LNCaP clone FGC (cell line): ENCODE measurements at places on chromosomes 16 and 17.

DNA sequence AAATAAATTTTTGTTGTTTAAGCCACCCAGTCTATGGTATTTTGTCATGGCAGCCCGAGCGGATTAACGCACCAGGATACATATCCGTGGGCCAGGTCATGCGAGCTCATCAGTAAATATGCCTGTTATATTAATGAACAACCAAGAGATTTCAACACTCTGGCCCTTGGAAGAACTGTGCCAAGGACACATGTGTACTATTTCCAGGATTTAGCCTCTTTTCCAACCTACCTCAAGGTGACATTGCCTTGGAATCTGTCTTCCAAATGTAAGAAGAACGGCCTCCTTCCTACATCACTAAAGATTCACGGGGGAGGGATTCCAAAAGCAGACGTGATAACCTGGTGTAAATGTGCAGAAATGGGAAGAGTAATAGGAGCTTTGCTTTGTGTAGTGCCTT, 72.8 kb upstream of the DYNLRB2 start:
- DNase-seq, result no peak

DNA sequence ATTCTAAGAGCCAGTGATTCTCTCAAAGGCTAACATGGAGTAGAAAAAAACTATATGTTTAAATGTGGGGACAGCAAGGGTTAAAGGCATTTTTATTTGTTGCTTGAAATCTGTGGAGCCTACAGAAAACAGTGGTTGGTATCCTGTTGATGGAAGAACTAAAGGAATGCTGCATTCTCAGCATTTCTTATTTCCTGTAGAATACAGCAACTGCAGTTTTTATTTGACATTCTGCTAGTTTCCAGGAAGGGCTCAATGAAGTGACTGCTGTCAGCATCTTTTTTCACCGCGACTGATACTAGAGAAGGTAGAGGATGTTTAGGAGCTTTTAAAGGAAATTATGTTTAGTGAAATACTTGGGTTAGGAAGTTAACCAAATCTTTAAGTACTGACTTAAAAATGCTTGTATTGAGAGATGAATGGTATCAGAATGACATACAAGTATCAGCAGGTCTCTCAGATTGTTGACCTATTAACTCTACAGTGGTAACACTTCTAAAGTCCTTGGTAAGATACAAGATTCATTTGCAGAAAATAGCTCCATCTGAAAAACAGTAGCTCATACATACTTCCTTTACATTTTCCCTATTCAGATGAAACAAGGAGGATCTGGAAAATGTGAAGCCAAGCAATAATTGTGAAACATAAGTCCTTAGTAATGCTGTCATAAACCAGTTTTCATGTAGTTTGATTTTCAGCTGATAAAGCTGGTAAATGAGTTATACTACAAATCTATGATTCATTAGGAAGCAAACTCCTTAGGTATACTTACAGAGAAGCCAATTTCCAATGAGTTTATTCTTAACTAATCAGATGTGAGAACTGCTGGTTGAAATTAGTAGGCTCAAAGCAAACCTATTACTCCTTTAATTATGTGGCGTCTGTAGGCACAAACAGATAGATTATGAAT, 15.2 kb downstream of the CLTC start:
- no peak for DNase-seq

DNA sequence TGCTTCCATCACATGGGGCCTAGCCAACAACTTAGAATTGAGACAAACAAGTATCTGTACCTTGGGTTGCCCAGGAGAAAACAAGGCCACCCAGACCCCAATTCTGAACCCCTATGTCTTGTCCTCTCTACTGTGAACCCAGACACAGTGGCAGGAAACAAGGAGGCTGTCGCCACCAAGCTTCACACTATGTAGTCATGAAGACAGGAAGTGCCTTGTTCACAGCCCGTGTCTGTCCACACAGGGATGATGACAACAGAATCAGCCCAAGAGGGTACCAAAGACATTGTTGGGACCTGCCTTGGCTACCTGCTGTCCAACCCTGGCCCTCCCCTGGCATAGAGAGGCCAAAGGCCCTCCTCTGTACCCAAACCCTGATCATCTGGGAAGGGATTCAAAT, 84.8 kb downstream of the CDYL2 start:
- no peak for DNase-seq

GRCh38 chr16:89089120-89089519, 4.5 kb upstream of the ACSF3 start:
- DNase-seq, result no peak

DNA sequence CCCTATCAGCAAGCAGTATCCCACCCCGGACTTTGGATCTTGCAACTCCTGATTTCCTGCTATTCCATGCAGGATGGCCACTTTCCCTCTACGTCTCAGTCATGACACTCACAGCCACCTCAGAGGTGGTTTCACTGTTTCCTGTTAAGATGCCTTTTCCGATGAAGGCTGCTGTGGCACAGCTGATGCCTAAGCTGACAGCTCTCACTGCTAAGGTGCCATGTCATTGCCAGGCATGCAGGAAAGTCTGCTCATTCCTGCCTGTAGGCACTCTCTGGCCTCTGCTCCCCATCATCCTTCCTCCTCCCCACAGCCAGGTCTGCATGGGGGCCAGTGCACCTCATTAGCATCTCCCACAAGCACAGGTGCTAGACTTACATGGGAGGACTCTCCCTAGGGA, 173.0 kb downstream of the CBLN1 start:
- no peak for DNase-seq

DNA sequence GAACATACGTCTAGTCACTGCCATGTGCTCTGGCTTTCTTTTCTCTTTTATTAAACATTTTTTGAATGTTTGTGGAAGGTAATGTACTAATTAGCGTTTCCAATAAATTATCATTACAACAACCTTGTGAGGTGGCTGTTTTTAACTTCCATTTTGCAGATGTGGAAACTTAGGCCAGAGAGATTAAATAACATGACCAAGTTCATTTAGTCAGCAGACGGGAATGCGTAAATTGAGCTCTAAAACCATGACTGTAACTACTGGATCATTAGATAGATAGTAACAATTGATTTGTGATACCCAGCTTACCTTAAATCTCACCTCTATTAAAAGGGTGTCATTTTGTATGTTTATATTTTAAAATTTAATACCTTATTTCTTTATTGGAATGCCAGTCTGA, 49.4 kb downstream of the RABEP1 start:
- DNase-seq, result no peak

GRCh38 chr16:10552281-10552680, 28.1 kb downstream of the EMP2 start:
- no peak for DNase-seq

DNA sequence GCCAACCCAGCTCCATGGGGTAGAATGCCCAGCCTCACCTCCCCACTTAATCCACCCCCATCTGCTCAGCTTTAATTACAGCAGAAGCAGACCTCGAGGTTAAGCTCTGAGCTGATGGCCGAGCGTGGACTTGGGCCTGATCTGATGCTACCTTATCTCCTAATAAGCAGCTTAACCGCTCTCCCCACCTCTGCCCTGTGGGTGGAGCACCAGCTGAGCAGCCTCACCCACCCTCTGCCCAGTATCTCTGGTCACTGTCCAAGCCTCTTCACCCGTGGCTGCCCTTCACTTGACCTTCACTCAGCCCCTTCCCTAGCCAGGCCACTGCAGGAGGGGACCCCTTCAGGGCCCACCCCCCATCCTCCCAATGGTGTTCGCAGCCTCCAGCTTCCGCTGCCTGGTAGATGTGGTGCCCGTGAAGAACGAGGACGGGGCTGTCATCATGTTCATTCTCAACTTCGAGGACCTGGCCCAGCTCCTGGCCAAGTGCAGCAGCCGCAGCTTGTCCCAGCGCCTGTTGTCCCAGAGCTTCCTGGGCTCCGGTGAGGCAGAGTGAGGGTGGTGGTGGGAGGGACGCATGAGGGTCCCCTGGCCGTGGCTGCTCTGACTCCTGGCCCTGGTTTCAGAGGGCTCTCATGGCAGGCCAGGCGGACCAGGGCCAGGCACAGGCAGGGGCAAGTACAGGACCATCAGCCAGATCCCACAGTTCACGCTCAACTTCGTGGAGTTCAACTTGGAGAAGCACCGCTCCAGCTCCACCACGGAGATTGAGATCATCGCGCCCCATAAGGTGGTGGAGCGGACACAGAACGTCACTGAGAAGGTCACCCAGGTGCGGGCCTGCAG, 6.8 kb downstream of the KCNH6 start:
- no peak for DNase-seq

GRCh38 chr17:2847381-2848333, 51.4 kb downstream of the RAP1GAP2 start:
- no peak for DNase-seq

GRCh38 chr17:81083125-81083765, 48.3 kb downstream of the BAIAP2 start:
- DNase-seq, result peak; percentile 92

DNA sequence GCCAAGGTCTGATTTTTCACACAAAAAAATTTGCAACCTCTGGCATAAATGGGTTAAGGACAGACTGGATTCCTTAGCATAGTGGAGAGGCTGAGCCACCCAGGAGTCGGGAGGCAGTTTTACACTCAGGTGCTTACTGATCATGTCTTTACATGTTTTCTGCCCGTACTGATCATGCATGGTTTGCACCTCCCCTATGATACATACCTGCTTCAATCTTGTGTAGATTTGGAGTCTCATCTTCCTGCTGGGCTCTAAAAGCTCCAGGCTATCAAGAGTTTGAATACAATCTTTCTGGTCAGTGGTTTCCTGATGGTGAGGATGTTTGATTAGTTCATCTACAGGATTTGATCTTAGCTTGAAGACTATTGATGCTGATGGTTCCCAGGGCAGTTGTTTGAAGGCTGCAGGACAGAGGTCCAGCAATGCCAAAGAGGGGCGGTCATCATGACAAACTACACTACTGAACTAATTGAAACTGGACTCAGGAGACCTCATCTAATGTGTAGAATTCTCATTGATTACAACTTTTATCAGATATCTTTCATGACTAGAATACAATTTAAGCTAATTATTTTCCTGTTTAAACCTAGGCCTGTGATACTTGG, 6.9 kb downstream of the C1QBP start:
- no peak for DNase-seq

DNA sequence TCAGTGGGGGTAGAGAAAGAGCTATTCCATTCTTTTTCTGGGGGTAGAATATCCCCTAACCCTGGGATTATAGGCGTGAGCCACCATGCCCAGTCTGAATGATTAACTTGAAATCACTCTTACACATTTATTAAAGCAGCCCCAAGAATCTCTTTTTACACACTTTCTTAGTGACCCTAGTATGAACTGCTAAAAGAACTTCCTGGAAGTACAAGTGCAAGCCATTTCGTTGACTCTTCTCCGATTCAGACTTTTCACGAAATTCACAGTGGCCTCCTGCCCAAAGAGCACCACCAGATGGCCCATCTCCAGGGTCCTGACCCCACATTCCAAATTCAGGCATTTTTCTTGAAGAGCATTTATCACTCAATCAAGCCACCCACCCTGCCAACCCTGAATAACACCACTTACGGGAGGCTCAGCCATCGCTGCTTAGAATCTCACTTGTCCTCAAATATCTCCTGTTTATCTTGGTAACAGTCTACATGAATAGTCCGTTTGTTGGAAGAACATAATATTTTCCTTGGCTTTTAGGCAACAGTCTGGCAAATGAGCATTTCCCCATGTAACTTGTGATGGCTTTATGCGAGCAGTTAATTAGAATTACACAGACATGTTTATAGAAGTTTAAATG, 28.0 kb downstream of the ZNF423 start:
- DNase-seq, result no peak

DNA sequence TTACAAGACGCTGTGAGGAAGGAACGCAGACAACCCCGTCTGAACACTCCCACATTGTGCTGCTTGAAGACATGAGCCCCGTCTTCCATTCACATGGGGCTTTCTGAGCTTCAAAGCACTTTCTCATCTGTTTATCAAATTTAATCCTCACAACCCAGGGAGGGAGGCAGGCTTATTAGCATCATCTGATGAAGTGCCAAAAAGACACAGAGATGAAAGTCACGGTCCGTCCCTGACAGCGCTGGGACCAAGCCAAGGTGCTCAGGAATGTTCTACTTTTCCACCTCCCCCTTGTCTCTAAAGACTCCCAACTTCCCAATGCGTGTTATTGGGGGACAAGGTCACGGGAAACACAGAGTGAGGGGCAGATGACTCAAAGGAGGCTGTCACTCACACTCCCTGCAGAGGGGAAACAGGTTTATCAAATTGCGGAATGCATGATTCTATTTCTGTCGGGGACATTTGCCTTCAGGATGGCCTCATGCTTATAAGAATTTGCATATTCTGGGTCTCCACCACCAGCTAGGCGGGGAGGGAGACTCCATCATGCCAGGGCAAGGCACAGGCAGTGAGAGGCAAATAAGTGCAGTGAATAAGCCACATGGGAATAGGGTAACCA, 10.7 kb downstream of the XYLT1 start:
- DNase-seq, result no peak

DNA sequence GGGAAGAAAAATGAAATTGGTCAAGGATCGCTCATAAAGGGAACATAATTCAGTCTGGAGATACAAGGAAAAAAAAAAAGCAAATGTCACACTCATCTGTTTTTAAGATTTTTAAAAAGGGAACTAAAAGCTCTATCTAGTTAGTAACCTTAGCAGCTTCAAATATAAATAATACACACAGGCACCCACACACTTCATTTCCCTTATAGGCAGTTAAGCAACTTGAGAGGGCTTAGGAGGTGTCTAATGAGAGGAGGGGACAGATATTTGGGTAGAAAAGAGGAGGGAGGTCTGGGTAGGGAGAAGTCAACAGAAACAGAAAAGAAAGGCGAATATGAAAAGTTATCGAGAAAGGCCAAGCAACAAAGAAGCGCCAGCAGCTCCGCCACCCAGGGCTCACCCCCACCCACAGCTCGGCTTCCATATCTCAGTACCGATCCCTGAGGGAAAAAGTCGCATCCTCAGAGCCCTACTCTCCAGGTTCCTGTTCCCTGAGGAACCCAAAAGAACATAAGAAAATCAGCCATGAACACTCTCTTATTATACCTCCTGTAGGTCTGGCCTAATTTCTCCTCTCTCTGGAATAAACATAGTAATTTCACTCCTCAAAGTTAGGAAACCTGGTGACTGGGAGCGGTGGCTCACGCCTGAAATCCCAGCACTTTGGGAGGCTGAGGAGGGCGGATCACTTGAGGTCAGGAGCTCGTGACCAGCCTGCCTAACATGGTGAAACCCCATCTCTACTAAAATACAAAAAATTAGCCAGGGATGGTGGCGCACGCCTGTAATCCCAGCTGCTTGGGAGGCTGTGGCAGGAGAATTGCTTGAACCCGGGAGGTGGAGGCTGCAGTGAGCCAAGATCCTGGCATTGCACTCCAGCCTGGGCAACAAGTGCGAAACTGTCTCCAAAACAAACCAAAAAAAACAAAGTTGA, 69.6 kb upstream of the RCVRN start:
- DNase-seq, result no peak
